ENCODE measurements at places on chromosomes 12 and 14.

DNA sequence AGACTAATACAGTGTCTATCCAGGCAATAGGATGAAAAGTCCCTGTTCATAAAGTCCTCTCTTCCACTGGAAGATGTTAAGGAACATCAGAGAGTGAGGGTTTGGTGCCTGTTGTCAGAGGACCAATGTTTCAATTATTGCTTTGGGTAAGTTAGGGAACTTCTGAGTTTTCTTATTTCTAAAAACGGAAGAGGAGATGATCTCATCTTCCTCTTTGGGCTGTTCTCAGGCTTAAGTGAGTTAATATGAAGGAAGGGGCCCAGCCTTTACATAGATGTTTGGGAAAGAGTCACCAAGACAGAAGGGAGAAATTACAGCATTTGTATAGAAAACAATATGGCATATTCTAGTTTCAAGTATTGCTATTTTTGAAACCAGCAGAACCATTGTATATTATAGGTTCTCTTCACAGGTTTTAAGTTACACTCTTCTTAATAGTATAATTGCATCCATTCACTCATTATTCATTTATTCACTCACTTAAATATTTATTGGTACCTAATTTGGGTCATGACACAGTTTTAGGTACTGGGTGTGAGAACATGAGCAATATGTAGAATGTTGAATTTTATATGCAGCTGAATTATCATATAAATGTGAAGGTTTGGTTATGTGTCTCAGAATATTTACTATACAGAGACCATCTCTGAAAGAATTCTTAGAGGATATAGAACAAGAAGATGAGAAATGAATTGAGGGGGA, 68.5 kb upstream of the LRIG3 start:
- DNase-seq, result no peak

- DNase-seq, result no peak
Measured at GRCh38 chr12:94525951-94526350, 66.3 kb upstream of the CEP83 start.

- DNase-seq, result no peak
Measured at GRCh38 chr14:61602003-61602732, 93.1 kb upstream of the HIF1A start.

DNA sequence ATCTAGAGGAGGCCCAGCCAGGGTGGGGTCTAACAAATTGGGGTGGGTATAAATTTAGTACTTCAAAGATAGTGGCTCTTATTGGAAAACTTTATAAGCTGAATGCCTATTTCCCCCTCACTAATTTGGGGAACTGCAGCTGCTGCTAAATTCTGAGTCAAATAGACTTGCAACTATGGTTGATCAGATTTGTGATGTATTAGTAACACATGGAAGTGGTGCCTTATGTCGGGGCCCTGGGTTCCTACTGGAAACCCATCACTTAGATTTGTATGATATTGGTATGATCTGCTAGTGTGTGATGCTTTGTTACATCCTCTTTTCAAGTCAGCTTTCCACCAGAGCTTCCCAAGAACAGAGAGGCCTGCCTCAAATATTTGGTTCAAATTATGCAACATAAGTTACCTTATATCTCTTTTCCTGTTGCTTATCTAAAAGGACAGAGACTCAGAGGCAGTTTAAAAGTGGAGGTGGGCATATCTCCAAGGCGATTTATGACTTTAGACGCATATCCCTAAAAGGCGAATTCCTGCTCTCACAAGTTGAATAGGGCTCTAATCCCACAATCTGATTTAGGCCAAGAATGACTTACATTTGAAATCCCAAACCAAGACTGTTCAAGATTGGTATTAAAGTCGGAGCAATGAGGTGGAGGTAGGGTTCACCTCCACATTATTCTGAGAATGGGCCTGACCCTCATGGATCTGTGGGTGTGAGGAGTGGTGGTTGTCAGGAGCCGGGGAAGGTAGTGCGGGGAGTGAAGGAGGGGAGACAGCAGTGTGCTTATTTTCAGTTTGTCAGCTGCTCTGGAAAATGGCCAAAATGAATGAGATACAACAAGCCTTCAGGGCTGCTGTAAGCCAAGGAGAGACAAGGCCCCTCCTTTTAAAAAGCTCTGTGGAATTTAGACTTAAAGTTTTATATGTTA, 425.8 kb downstream of the RAD51B start:
- peak; percentile 97 for DNase-seq

DNA sequence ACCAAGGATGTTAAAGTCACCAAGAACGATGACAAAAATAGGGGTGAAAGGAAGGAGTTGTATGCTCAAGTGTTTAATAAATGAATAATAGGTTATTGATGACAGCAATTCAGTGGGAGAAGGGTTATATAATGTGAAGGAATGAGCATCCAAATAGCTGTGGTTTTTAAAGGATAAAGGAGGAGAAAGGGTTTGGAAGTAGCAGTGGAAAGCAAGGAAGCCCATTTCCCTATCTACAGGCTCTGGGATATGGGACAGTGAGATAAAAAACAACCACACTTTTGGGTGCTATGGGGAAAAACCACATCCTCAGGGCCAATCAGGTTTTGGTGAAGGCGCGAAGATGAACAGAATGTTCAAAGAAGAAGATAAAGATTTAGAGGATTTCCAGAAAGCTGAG, 258.6 kb downstream of the ZFP36L1 start:
- DNase-seq, result no peak

DNA sequence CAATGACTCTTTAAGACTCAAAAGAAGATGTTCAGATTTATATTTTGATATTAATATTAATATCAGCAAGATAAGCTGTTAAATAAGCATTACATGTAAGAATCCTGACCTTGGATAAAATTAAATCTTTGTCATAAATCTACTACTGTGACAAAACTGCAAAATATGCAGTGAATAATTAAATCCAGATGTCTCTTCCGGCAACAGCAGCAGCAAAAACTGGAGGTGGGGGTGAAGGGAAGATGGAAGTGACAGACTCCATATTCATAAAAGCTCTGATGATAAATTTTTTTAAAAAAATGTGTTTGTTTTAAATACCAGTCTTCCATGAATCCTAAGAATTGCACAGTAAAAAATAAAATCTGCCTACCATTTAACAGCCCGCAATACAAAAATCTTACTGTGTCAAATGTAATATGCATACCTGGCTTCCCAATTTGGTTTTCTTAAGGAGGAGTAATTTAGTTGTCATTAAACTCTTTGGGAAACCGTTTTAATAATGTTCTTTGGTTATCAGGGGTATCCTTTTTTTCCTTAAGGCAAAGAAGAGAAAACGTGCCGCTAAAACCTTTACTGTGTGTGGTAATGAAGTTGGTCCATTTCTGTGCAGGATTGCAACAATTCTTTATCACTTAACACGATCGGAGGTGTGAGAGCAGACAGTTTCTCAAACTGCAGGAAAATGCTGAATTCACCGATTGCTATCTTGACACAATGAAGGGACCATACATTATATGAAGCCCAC, 478.2 kb downstream of the DIO2 start:
- no peak for DNase-seq
